ENCODE measurements at places on chromosomes 6 and 20.

GRCh38 chr6:168909288-168909687 is 344.4 kb downstream of the THBS2 start:
- no peak for DNase-seq

GRCh38 chr6:158467923-158468322 is 92.0 kb upstream of the TMEM181 start:
- no peak for DNase-seq

DNA sequence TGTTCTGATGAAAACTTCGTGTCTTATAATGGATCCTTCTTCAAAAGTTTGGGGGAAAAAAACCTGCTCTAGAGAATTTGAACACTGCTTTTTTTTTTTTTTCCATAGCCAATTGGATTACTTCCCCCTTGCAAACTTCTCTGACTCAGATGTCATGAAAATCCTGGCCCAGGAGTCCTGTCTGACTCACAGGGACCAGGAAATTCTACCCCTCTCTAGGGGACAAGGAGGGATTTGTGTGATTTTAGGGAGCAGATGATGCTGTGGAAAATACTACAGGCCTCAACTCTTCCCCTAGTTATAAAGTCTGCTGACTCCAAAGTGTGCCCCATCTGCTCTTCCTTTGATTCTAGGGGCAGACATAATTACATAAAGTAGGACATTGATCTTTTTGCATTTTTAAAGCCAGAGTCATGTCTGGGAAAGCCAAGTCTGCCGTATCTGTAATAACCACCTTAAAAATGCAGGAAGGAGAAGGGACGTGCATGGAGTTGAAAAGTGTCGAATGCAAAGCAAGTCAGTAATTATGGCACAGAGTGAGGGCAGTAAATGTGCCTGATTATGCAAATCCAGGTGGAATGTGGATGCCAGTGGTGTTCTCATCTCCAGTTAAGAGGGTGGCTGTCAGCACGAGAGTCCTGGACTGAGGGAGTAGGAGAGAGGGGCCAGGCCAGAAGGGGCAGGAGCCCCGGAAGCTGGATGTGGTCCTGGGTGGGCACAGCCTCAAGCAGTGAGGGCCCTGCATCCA is 144.3 kb upstream of the SULF2 start:
- no peak for DNase-seq

- DNase-seq, result no peak
Observed at GRCh38 chr6:25177500-25178028, 101.6 kb upstream of the CARMIL1 start.

DNA sequence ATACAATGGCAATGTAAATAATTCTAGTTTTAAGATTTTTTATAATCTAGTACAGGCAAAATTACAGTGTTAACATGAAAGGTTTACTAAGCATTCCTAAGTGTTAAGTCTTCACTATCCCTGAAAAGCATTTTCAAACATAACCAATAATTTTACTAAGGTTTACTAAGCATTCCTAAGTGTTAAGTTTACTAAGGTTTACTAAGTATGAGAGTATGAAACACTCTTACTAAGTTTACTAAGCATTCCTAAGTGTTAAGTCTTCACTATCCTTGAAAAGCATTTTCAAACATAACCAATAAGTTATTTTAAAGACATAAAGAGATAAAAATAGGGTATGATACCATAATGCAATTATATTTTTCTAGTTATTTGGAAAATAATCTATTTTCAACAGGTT is 82.6 kb downstream of the PRSS35 start:
- no peak for DNase-seq

GRCh38 chr6:49815166-49815565 is 28.1 kb upstream of the PGK2 start:
- DNase-seq, result no peak
